ENCODE measurements at places on chromosomes 2 and 18.

DNA sequence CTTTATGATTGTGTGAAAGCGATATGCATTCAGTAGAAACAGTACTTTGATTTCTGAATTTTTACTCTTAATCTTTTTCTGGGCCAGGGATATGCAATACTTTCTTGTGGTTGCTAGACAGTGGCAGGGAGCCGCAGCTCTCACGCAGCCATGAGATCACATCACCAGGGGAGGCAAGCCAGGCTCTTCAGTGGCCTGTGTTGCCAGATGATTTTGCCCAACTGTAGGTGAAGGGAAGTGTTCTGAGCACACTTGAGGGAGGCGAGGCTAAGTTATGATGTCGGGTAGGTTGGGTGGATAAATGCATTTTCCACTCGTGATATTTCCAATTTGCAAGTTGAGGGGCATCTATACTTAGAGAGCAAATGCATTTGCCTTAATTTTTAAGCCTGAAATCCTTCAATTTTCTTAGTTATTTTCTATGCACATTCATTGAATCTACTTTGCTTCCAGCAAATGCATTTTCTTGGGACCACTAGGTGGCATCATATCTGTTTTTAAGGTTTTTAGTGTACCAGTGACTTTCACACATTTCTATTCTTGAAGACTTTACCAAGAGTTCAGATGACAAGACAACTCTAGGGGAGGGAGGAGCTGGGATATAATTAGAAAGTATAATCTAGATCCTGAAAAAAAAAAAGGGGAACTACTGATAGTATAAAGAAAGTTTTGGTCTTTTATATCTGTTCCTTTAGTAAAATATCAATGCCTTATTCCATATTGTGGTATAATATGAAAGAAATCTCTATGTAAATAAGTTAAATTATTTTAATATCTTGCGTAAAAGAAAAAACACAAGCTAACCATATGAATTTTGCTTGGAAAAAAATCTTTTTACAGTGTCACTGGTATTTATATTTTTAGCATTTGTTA, 643.3 kb downstream of the SOCS6 start:
- peak; percentile 77 for DNase-seq

DNA sequence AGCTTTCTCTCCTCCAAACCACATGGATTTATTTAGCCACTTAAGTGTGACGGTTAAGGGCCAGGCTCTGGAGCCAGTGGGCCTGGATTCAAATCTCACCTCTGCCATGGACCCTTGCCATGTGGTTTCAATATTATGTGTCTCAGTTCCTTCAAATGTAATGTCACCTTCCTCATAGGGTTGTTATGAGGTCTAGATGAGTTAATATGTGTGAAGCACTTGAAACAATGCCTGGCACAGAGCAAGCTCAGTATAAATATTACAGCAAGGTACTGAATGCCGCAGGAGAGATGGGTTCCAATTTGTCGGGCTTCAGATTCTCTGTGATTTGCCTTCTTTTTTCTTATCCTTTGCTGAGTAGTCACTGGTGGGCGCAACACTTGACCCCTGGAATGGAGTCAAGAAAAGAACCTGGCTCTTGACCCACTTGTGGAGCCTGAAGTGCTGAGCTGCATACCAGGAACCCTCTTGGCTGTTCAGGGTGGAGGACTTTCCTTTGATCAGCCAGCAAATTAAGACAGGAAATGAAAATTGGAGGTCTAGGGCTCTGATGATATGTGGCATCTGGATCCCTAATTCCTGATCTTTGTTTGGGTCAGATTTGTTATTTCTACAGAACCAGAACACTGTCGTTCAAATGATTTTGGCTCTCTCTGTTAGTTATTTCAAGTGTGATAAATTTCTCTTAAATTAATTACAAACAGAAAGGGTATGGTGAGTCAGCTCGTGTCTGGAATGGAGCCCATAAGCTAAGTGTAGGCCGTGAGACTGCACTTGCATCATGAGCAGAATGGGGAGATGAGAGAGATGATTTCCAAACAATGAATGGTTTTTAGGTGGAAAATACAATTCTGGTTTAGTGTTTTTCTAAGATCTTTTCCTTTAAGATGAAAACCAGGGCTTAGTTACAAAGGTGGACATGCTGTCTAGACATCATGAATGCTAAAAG, 293.0 kb downstream of the KCNS3 start:
- peak; percentile 40 for DNase-seq

- DNase-seq: peak; percentile 29
Observed at GRCh38 chr2:200435379-200435778, 74.5 kb downstream of the KCTD18 start.

GRCh38 chr2:236787885-236788284, 218.3 kb downstream of the ACKR3 start:
- no peak for DNase-seq

GRCh38 chr2:232772531-232772930, 3.8 kb downstream of the KCNJ13 start:
- no peak for DNase-seq

Data from fibroblast of pulmonary artery (primary cell).